ENCODE measurements at places on chromosomes 7 and 10.

- DNase-seq, result no peak
Observed at GRCh38 chr10:62379394-62379793, 5.2 kb downstream of the ZNF365 start.

- no peak for DNase-seq
Observed at GRCh38 chr7:99357701-99358490, 16.6 kb upstream of the ARPC1B start.

- no peak for DNase-seq
Observed at GRCh38 chr10:90884431-90884830, 12.7 kb downstream of the RPP30 start.

GRCh38 chr10:74383642-74384041 lies 232.6 kb downstream of the ADK start:
- no peak for DNase-seq

- DNase-seq, result peak; percentile 92
Observed at GRCh38 chr10:48577158-48577557, 27.7 kb downstream of the ARHGAP22 start.

DNA sequence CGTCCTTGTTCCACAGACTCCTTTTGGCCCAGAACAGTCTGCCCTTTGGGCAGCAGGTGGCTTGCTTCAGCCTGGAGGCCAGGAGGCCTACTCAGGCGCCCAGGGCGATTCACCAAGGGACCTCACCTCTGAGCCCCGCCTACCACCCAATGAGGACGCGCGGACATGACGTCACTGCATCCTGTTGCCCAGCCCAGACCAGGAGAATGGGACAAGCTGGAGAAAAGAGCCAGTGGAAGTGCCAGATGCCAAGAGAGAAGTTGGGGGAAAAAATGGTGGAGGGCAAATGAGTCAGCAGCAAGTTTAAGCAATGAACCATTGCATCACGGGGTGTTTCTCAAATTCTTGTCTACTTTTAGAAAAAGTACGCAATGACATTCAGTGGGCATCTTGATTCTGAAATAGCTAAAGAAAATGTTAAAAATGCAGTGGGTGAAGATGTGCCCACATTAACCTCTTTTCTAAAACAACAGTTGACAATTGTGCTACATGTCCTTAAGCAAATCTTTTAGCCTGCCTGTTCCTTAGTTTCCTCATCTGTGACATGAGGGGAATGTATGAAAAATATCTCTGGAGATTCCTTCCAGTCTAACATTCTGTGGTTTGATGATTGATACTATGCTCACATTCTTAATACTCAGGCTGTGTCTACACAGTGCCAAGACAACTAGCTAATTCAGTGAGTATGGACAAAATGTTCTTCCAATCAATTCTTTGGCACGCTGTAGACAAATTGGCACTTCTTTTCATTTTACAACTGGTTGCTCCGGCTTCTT lies 23.9 kb upstream of the LEP start:
- peak; percentile 95 for DNase-seq

GRCh38 chr7:112283382-112283910 lies 77.0 kb downstream of the ZNF277 start:
- no peak for DNase-seq

GRCh38 chr7:1193593-1194424 lies 33.8 kb upstream of the ZFAND2A start:
- DNase-seq, result no peak

- DNase-seq, result no peak
Observed at GRCh38 chr7:137987968-137988367, 13.9 kb downstream of the CREB3L2 start.

- DNase-seq, result no peak
Observed at GRCh38 chr7:43392638-43393330, 190.1 kb upstream of the STK17A start.

DNA sequence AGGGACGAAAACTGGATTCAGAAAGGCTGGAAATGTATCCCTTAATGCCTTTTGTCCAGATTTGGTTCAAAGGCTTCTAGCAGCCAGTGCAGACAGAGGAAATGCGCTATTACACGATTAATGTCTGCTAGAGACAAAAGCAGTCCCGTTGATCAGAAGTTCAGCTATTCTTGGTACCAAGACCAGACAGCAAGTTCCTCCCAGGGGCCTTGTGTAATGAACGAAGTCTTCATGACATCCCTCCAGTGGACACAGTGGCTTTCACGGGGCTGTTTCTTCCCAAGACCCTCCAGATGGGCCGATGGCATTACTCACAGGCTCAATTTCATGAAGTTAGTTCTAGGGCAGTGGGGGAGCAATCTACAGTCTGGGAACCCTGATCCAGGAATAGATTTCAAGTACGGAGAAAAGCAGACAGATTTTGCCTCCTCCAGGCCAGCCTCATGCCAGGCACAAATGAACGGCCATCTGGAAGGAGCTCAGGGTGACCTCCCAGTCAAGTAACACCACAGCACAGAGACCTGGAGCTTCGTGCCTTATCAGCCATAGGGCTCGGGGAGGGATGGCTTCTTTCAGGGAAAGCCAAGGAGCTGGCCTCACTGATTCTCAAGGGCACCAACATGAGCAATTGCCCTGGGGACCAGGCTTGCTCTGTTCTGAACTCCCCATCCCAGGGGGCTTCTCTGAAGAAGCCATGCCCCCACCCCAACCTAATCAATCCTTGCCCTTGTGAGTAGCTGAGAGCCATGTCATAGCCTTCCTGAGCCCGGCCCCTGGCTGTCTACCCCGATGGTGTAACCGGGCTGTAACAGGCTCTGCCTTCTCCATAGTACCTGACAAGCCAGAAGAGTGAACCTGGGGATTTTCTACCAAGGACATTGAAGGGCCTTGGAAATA lies 101.1 kb downstream of the PRKAG2 start:
- DNase-seq, result no peak

DNA sequence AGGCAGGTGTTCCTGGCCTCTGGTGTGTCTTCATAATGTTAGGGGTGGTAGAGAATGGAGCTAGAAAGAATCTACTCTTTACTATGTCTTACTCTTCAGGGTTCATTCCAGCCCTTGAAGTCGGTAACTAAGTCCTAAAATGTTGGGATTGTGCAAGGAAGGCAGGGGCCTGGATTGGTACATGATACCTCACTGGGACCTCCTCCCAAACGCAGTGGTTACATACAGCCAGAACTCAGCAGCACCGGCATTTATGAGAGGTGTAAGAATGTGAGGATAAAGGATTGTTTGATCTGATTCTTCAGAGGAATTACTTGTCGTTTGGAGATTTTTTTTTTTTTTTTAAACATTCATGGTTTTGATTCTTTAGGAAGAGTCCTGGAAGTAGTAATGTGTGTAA lies 6.9 kb downstream of the COMTD1 start:
- DNase-seq, result no peak

DNA sequence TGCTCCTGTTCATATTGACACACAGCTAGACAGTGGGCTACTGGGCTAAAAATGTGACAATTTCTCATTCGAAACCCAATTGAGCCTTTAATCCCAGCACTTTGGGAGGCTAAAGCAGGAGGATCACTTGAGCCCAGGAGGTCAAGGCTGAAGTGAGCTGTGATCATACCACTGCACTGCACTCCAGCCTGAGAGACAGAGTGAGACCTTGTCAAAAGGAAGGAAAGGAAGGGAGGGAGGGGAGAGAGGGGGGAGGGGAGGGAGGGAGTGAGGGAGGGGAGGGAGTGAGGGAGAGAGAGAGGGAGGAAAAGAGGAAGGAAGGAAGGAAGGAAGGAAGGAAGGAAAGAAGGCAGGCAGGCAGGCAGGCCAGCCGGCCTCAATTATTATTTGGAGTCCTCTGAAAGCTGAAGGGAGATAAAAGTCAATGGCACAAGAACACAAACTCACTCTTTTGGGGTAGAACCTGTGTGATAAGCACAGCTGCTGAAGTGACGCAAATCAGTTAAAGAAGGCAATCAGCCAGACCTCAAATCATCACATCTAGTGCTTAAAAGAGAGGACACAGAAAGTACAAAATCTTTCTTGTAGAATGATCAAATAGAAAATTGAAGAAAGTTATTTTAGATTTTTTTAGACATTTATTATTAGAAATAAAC lies 98.1 kb downstream of the CCDC71L start:
- no peak for DNase-seq

DNA sequence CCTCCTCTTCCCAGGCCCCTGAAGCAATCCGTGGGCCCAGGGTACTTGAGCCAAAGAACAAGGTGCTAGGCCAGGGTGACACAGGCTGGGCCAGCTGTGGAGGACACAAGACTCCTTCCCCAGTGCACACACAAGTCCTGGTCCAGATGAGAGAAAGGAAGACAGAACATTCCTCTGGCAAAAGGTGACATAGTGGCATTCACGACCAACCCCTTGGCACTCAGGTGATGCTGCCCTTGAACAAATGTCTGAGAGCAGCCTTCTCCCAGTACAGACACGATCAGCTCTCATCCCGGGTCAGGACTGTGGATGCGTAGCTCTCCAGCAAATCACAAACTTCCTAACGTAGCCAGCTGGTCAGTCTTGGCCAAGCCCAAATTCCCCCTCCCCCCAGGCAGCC lies 118.5 kb downstream of the OAT start:
- no peak for DNase-seq

DNA sequence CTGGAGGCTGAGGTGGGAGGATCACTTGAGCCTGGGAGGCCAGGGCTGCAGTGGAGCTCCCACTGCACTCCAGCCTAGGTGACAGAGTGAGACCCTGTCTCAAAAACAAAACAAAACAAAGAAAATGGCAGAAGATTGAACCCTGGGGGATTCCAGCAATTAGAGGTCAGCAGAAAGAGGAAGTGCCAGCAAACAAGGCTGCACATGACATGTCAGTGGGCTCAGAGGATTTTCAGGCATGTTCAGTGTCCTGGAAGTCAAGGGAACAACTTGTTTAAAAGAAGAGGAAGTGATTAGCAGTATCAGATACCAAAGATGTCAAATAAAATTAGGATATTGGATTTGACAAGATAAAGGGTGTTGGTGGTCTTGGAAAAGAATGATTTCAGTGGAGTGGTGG lies 32.3 kb downstream of the RAB18 start:
- peak; percentile 12 for DNase-seq

DNA sequence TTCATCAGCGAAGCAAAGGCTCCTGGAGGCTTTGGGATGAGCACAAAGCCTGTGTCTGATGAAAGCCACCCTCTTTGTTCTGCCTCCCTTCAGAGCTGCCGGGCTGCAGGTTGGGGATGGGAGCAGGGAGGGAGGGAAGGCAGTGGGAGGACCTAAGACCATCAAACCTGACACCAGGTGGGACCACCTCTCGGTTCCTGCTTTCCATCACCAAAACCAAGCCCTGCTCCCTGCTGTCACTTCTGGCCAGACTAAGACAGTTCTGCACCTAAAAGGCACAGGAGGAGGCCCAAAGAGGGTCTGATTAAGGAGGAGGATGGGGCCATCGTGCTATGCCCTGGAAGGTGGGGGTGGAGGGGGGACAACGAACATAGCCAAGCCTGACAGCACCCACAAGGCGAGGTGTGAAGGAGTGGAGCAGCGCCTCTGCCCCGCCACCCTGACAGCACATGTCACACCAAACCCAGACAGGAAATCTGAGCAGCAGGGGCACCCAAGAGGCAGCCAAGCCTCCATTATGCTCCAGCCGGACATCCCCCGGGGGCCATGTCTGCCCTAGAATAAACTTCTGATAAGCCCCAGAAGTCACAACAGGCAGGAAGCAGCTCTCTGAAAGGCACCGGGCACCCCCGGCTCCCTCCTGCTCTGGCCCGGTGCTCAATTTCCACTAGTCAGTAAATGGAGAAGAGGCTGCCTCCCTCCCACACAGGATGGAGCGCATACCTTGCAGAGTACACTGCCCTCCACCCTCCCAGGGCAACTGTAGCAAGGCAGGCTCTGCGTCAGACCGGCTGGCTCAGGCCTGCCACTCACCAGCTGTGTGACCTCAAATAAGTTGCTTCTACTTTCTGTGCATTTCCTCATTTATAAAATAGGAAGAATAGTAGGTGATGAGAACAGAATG lies 48.9 kb downstream of the DLG5 start:
- DNase-seq, result peak; percentile 26

GRCh38 chr7:30734497-30734896 lies 17.4 kb upstream of the INMT start:
- no peak for DNase-seq

- no peak for DNase-seq
Observed at GRCh38 chr10:29578457-29578856, 56.3 kb downstream of the SVIL start.

GRCh38 chr7:134948736-134949135 lies 37.6 kb upstream of the AGBL3 start:
- no peak for DNase-seq

DNA sequence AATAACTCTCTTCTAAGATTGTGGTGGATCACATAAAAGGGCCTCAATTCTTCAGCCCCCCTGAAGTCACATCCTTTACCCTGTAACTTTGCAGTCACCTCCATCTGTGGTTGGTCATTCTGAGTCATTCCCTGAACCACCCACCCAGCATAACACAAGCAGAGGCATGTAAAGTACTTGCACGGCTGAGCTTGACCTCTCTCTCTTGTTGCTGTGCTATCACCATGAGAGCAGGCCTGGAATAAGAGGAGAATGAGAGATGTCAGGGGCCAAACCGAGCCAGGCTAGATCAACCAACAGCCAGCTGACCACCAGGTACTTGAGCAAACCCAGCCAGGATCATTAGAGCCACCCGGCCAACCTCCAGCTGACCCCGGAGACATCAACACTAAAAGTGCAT lies 13.5 kb upstream of the STK17A start:
- DNase-seq, result no peak

GRCh38 chr10:52758406-52758805 lies 14.2 kb downstream of the MBL2 start:
- DNase-seq, result no peak

Measured in CD14-positive monocyte (primary cell).